ENCODE measurements at places on chromosomes 16 and 17. TPM values are rescaled to one million over a fixed set of nuclear protein-coding genes. Genes with fewer than 3 reads are reported as not detected.

GRCh38 chr17:29567554-29568330, 759 bp upstream of the TP53I13 start:
- peaks cover 66% of the 10 kb centered on the region for H3K4me1 ChIP-seq
- peak overlapping the region; percentile 89 for H3K4me3 ChIP-seq
- DNase-seq: peak; percentile 86
- no peaks in the 10 kb centered on the region for H3K36me3 ChIP-seq

DNA sequence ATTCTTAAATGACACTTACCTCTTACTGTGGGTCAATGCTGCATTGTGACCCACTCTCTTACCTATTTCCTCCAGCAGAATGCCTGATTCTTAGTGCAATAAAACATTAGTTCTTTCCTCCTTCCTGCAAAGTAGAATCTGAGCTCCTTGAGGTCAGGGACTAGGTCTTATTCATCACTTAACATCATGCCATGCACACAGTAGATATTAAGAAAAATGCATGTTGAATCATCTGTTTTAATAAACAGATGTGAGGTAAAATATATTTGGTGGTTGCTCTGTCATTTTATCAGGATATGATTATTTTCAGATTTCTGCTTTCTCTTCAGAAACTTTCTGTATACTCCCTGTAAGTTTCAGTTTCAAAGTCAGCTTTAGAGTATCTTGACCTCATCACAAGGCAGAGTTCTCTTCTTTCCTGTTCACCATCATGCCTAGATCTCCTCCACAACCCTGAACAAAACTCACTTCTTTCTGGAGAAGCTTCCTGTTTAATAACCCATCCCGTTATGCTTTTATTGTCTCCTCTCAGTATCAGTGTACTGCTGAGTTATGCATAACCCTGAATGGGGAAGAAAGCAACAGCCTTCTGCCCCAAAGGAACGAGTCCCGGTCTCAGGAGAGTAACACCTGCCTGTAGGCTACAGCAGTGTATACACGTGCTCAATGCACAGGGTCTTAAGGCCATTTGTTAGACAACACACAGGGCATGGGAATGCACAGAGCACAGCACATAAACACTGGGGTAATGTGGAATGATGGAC, 30.3 kb upstream of the SUPT4H1 start:
- no peaks in the 10 kb centered on the region for H3K27me3 ChIP-seq
- DNase-seq: no peak
- H3K27ac ChIP-seq: peak overlapping the region; percentile 8
- no peak overlapping the region for H3K4me3 ChIP-seq
- no peaks in the 10 kb centered on the region for H3K36me3 ChIP-seq

PDE6G gene
- not detected for total RNA-seq

PSME3 gene
- 26.4 TPM for total RNA-seq

DNA sequence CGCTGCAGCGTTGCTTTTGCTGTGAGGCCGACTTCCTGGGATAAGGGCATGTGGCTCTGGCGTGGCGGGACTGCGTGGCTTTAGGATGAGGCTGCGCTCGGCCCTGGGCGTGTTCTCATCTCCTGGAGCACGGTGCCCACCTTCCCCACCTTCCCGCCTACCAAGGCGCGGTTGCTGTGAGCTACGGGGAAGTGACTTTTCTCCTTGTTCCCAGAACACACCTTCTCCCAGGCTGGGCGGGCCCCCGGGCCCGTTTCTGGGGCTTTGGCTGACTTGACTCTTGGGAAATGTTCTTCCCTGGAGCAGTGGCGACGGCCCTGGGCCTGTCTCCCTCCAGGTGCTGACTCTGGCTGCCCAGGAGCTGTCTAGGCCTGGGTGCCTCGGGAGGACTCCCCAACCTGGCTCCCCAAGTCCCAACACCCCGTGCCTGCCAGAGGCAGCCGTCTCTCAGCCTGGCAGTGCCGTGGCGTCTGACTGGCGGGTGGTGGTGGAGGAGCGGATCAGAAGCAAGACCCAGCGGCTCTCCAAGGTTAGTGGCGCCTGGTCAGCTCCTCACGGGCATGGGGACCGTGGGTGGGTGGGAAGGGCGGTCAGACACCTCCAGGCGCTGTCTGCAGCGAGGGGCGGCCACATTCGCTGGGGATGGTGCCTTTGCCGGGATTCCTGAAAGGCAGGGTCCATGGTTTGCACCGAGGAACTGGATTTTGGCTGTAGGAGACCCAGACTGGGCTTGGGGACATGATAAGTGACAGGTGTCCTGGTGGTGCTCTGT, 12.1 kb downstream of the TELO2 start:
- no peaks in the 10 kb centered on the region for H3K4me1 ChIP-seq
- no peak for DNase-seq
- no peak overlapping the region for H3K27ac ChIP-seq

DNA sequence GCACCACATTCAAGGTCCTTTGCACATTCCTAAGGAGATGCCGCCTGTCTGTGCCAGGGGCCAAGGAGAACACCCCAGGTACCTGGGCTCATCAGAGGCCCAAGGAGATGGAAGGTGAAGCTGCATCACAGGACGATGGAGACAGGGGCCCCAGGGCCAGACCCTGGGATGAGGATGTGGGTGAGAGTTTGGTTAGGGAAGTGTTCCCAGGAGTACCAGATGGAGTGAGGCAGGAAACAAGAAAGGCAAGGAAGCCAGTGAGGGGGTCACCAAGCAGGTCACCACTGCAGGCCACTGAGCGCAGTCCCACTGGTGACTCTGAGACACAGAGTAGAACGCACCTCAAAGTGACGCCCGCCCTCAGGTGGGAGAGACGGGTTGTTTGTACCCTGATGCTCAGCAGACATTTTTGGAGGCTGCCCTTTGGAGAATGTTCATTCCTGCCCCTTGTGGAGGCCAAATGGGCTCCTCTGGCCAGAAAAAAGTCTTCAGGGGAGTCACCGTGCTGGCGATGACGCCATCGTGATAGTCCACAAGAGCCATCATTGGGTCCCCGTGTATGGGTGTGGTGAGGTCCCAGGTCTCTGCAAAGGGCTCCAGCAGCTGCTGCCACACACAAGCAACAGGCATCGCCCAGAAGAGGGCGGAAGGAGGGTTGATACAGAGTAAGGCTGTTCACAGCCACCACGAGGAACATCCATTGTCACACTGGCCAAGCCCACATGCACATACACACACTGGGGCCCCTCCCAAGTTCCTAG, 57.5 kb downstream of the BEAN1 start:
- H3K27ac ChIP-seq: no peak overlapping the region
- no peaks in the 10 kb centered on the region for H3K36me3 ChIP-seq
- no peak overlapping the region for H3K4me3 ChIP-seq

- no peak for DNase-seq
- no peak overlapping the region for H3K27ac ChIP-seq
- H3K36me3 ChIP-seq: peaks cover 100% of the 10 kb centered on the region
- H3K27me3 ChIP-seq: no peaks in the 10 kb centered on the region
- H3K4me1 ChIP-seq: no peaks in the 10 kb centered on the region
These were observed 29.0 kb downstream of the PLD6 start for GRCh38 chr17:17177176-17177575.

FN3K gene
- 59.5 TPM for total RNA-seq

CAVIN1 gene
- 162 TPM for total RNA-seq

DNA sequence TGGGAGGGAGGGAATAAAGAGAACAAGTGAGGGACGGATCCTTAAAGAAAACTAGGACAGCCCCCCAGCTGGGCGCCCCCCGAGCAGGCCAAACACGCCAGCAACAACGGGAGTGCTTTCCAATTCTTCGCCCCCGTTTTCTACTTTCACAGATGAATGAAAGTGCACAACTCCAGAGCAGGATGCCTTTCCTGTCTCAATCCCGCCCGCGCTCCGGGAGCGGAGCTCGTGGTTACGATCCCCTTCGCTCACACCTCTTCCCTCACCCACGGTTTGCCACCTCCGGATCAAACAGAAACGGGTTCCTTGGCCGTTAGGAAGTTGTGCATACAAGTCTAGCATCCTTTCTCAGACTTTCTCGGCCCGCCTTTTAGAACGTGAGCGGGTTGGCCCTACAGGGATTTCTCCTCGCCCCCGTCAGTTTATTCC, 680 bp downstream of the SKA2 start:
- H3K27ac ChIP-seq: peak overlapping the region; percentile 90
- no peaks in the 10 kb centered on the region for H3K27me3 ChIP-seq
- peak overlapping the region; percentile 72 for H3K4me3 ChIP-seq
- no peaks in the 10 kb centered on the region for H3K4me1 ChIP-seq
- peak; percentile 37 for DNase-seq

DNA sequence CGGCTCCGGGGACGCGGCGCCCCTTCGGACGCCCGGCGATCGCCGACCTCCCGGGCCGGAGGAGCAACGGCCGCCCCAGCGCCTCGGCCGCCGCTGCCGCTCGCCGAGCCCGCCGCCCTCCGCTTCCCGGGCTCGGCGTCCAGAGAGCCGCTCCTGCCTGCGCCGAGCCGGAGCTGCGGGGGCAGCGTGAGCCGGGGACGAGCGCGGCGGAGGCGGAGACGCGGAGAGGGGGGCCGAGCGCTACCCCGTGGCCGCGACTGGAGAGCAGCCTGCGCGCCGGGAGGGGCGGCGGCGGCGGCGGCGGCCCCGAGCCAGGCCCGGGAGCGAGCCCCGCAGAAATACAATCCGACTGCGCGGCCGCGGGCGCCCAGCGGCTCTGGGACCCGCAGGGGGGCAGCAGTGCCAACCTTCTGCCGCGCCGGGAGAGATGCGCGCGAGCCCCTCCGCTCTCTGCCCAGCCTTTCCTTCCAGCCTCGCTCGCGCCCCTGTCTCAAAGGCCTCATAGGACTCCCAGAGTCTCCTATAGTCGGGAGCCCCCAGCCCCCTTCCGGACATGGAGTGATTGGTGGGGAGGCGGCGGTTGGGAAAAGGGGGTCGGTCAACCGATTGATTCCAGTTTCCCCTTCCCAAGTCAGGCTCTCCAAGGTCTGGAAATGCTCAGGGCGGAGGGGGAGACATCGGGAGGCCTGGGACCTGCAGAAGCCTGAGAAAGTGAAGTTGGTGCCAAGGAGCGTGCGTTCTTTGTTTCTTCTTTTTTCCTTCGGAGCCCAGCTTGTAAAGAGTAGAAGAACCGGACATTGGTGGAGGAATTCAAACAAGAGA, 1.0 kb upstream of the SDK2 start:
- H3K27ac ChIP-seq: no peak overlapping the region
- H3K4me1 ChIP-seq: peaks cover 30% of the 10 kb centered on the region
- peaks cover 5% of the 10 kb centered on the region for H3K27me3 ChIP-seq

MT1M gene
- 39.1 TPM for total RNA-seq

Data from stomach (tissue), 19 donors.